ENCODE measurements at places on chromosomes 6 and 20. TPM values are rescaled to one million over a fixed set of nuclear protein-coding genes. Genes with fewer than 3 reads are reported as not detected.

Gene CRIP3
- not detected for total RNA-seq

Gene CST7
- not detected for total RNA-seq

Gene MKKS
- total RNA-seq: 9.2 TPM

Gene FAM209B
- total RNA-seq: not detected
